ENCODE measurements at places on chromosomes 2 and 18.

- no peak for DNase-seq
These were observed 876.3 kb downstream of the BCL11A start for GRCh38 chr2:59677158-59677557.

- DNase-seq = no peak
These were observed 45.5 kb downstream of the TWSG1 start for GRCh38 chr18:9380101-9380500.

DNA sequence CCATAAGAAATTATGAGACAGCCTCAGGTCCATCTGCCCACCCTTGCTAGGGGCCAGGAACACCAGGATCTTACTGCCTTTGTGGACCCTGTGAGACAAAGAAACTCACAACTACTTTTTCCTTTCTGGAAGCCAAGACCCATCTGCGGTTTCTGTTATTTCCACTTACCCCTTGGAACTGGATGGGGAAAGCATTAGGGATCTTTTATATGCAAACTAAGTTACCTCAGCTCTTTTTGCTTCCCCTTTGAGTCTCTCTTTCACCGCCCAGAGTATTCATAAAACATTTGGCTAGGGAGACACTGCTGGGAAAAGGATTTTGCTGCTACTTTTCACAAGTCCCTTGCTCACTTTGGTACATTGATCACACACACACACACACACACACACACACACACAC, 95.7 kb downstream of the ZNF385B start:
- no peak for DNase-seq

GRCh38 chr2:220279372-220279771, 651.9 kb downstream of the SLC4A3 start:
- no peak for DNase-seq

GRCh38 chr2:55311444-55311870, 42.4 kb upstream of the MTIF2 start:
- DNase-seq = peak; percentile 14

DNA sequence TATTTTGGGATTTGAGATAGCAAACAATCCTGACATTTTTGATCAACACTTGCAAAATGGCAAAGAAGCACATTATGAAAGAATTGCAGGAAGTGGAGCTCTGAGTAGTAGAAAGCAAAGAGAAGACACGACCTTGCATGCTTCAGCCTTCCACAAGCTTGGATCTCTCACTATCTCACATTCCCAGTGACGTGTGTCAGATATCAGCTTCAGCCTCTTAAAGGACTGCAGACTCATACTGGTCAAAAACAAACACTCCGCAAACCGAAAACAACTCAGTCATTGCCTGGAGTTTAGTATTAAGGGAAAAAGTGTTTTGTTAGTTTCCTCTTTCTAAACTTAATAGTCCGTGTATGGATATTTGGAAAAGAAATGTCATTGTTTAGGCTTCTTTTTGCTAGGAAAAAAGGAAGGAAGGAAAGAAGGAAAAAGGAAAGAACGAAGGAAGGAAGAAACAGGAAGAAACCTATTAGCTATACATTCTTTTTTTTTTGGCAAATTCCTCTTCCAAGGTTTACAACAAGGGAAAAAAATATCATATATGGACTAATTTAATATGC, 32.6 kb upstream of the SLC40A1 start:
- no peak for DNase-seq

DNA sequence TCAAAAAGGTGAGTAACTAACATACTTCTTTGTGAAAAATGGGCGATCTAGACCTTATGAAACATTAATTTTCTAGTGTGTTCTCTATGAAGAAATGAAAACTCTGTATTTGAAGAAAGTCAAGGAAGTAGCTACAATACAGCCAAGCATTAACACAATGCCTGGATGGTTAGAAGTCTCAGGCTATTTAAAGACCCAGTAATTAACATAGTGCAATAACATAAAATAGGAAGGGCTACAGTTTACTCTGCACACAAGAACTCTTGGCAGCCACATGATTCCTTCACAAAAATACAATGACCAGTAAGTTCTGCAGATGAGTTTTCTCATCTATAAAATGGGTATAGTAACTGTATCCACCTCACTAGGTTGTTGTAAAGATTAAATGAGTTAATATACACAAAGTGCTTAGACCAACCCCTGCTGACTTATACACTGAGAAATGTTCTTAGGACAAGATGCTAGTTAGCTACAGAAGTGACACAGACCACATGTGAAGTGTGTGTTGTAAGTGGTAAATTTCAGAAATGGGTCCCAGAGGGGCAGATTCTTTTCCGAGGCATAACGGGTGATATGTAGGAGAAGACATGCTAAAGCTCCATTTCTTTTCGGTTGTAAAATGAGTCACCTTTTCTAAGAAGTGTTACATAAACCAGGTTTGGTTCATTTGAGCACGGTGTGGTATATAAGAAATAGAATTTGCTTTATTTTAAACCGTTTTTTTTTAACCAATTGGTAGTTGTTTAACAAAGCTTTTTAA, 61.8 kb downstream of the CXCR4 start:
- no peak for DNase-seq

- no peak for DNase-seq
These were observed 16.2 kb downstream of the EML4 start for GRCh38 chr2:42185220-42185921.

DNA sequence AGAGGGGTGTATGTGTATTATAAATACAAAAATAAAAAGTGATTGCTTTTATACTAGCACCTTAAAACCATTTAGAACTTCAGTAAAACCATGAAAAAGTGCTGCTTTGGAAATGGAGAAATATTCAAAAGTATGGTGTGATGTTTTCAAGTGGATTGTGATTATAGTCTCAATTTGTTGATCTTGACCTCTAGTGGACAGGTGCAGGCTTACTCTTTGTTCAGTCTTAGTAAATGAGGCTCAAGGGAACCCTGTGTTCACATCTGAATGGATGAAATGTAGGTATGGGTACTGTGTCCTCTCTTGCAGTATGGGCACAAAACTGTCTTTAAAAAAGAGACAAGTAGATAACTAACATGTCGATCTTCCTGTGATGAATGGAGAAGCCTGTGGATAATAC, 145.8 kb downstream of the MCFD2 start:
- no peak for DNase-seq

GRCh38 chr2:221767106-221768012, 195.3 kb upstream of the EPHA4 start:
- no peak for DNase-seq

DNA sequence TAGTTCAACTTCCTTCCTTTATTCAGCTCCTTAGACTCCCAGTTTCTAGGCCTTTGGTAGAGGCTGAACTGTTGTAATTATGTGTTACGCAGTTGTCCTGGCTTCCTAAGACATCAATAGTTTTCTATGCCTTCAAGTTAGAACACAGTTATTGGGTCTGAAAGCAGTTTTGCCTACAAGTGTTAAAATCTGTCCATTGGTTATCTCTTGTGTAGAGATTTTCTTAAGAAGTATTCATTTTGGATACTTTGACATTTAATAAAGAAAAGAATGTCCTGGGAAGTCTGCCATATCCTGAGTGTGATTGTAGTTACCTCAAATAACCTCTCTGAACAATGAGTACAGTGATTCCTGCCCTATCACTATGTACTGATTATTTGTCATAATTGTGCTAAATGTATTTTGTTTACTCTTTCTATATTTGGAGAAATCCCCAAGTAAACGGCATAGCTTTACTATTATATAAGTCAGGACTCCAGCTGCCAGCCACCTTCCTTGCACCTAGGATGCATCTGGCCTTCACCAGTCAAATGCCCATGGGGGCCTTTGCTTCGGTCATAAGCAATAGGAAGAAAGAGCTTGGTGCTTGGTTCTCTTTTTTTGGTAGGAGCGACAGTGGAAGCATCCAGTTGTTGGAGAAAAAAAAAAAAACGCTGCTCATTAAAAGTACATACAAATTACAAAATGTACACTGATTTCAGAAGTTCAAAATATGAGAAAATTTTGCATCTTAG, 449.5 kb upstream of the PKDCC start:
- no peak for DNase-seq

GRCh38 chr18:37672001-37672400, 106.4 kb upstream of the CELF4 start:
- DNase-seq = no peak

- no peak for DNase-seq
These were observed 58.6 kb downstream of the ZEB2 start for GRCh38 chr2:144461308-144461766.

DNA sequence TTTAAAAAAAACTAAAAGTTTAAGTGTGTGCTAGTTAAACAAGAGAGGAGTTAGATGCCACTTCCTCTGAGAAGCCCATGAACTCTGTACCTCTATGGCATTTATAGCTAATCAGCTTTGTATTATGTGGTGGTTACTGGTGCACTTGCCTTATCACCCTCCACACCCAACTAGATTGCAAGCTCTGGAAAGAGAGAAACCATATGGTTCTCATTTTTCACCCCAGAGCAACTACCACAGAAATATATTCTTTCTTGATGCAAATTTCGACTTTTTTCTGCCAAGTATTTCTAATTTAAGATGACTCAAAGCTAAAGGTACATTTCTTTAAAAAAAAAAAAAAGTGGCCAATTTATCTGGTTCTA, 24.2 kb downstream of the RAPH1 start:
- no peak for DNase-seq

GRCh38 chr2:25229279-25230197, 61.2 kb upstream of the POMC start:
- DNase-seq = no peak

DNA sequence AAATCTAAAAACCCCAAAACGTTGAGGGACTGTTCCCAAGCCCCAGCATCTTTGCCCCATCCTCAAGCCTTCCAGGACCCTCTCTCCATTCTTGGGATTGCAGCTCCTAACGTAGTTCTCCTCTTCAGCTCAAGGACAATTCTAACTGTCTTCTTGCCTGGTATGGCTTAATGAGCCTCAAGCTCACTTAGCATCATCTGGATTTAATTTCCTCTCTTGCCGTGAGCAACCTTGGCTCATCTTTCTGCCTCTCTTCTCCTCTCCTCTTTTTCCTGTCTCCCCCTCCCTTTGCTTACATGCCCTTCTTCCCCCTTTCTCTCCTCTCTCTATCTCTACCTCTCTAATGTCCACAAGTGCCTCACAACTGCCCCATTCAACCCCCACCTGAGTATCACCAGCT, 44.2 kb downstream of the TACR1 start:
- no peak for DNase-seq

GRCh38 chr18:46296656-46297055, 192.5 kb downstream of the HAUS1 start:
- peak; percentile 16 for DNase-seq

DNA sequence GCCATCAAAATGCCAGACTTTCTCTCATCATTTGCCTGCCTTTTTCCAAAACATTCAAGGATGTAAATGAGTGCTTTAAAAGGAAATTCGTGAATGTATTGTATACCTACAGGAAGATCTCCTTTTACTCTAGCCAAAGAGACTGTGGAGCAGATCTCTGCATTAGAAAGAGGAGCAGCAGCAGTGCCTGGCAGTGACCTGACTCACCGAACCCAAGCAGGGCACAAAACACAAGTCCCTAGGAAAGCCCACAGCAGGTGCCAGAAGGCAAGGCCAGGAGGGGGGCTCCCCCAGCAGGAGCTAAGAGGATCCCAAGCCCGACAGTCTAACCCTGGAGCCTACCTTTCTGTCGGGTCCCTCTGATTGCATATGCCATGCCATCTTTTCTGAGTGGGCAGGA, 47.9 kb downstream of the L3MBTL4 start:
- DNase-seq = no peak

GRCh38 chr2:28047681-28048080, 157.2 kb downstream of the BABAM2 start:
- no peak for DNase-seq

- no peak for DNase-seq
These were observed 11.2 kb upstream of the NABP1 start for GRCh38 chr2:191666732-191667131.

Measured in D341Med (cell line).